ENCODE measurements at places on chromosomes 2 and 18.
A peak's percentile ranks its signal among the peaks of the same experiment; 100 is the strongest.

DNA sequence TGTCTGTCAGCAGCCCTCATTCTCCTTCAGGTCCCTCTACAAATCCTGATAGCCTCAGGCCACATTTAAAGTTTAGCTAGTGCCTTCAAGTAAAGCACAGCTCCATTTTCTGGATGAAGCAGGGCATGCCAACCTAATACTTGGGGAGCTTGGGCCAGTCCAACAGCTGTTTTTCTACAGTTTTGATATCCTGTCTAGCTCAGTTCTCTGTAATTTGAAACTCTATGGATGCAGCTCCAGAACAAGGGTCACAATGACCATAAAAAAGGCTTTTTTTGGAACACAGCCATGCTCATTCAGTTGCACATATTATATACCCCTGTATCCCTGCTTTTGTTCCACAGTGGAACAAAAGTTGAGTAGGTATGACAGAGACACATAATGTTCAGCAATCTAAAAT lies 373.5 kb downstream of the SUCLG1 start:
- DNase-seq: no peak

DNA sequence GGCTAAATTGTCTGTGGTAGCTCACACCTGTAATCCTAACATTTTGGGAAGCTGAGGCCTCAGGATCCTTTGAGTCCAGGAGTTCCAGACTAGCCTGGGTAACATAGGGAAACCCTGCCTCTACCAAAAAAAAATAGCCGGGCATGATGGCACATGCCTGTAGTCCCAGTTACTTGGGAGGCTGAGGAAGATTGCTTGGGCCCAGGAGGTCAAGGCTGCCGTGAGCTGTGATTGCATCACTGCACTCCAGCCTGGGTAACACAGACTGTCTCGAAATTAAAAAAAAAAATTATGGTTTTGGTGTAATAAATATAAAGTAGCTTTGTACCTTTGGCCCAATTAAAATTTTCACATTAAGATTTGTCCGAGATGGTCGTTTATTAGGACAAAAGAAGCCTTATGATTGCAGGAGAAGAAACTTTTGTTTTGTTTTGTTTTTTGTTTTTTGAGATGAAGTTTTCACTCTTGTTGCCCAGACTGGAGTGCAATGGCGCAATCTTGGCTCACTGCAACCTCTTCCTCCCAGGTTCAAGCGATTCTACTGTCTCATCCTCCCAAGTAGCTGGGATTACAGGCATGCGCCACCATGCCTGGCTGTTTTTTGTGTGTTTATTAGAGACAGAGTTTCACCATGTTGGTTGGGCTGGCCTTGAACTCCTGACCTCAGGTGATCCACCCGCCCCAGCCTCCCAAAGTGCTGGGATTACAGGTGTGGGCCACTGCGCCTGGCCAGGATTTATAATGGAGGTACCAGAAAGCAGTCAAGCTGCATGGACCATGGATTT lies 4.1 kb downstream of the MTA3 start:
- DNase-seq: no peak

DNA sequence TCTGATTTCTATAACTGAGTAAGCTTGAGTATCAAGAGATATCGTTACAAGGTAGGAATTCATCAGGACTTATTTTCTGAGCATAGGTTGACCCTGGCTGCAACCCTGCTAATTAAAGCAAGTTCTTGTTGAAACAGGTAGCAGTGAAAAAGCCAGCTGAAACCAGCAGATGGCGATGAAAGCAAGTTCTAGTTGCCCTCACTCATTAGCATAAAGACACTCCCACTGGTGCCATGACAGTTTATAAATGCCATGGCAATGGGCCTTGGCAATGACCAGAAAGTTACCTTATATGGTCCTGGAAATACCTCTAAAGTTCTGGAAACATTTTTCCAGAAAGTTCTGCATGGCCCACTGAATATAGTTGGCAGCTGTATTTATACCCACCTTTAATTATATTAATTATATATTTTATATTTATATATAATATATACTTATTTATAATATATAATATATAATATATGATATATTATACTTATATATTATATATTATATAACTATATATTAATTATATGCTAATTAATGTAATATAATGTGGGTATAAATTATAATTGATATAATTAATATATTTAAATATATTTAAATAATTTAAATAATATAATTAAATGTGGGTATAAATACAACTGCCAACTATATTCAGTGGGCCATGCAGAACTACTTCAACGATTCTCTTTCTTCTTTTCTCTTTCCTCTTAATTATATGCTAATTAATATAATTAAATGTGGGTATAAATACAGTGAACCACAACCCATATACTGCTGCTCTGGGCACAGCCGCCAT lies 188.0 kb downstream of the CDH7 start:
- DNase-seq: no peak

DNA sequence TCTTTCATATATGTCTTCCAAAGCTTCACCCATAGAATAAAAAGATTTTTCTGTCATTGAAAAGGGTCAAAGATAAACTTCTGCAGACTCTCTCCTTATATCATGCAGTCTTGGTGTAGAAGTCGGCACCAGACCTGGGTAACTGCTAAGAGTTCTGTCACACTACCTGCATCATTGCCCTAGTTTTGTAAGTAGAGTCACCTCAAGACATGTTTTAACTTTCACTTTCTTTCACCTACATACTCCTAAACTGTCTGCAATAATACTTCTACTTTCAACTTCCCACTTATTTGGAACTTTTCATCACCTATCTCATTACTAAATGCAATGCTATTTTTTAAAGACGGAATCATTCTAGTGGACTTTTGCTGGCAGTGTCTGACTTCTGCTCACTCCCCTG lies 475.6 kb upstream of the VRK2 start:
- no peak for DNase-seq

GRCh38 chr2:11326677-11327211 lies 17.7 kb downstream of the ROCK2 start:
- no peak for DNase-seq

DNA sequence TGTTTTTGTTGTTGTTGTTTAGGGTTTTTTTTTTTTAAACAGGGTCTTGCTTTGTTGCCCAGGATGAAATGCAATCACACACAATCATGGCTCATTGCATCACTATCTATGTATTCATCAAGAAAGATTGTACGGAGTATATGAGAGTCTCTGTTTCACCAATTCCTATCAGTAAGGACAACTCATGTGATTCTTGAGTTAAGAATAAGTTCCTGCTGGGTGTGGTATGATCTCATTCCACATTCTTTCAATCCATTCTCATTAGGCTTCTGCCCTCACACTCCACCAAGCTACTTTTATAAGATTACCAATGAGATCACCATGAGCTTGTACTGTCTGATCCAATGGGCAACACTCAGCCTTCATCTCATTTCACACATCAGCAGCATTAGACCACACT lies 9.1 kb upstream of the AP1S3 start:
- DNase-seq: no peak

DNA sequence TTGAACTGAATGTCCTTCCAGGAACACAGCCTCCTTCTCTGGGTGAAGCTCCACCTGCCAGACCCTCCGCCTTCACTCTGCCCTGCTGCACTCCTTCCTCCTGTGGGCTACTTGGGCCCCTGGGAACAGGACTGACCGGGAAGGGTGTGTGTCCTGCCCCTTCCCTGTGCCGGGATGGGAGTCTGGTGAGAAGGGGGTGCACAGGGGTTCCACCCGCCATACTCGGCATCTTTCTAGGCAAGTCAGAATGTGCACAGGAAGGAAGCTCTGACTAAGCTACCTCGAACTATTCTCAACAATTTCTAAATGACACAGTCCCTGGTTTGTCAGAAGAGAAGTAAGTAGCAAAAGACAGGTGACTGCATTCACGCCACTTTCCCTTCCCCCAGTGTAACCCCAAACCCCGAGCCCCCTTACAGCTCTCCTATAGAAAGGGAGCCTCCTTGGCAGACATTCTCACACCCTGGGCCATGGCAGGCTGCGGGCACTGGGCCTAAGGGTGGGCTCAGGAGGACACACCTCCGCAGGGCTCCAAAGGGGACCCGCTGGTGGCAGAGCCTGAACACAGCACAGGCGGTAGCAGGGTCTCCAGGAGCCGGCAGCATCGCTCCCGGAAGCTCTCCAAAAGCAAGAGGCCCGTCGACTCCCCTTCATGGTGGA lies 184.1 kb downstream of the HDAC4 start:
- DNase-seq: no peak

DNA sequence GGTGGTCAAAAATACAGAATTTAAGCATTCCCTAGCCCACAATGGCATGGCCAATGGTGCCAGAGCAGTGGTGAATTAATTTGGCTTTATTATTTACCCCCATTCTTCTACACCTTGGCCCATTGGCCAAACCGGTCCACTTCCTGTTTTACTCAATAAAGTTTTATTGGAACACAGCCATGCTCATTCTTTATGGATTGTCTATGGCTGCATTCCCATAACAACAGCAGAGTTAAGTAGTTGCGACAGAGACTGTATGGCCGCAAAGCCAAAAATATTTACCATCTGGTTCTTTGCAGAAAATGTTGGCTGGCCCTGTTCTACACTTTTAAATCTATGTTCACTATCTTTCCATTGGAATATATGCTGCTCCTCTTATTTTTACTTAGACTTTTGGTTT lies 130.3 kb upstream of the CCDC68 start:
- DNase-seq: no peak

GRCh38 chr2:19738707-19739106 lies 163.1 kb downstream of the TTC32 start:
- DNase-seq: no peak

GRCh38 chr2:136332436-136333095 lies 214.6 kb upstream of the CXCR4 start:
- no peak for DNase-seq

- DNase-seq: no peak
These were observed 116.9 kb downstream of the SMAD7 start for GRCh38 chr18:48833701-48834412.

DNA sequence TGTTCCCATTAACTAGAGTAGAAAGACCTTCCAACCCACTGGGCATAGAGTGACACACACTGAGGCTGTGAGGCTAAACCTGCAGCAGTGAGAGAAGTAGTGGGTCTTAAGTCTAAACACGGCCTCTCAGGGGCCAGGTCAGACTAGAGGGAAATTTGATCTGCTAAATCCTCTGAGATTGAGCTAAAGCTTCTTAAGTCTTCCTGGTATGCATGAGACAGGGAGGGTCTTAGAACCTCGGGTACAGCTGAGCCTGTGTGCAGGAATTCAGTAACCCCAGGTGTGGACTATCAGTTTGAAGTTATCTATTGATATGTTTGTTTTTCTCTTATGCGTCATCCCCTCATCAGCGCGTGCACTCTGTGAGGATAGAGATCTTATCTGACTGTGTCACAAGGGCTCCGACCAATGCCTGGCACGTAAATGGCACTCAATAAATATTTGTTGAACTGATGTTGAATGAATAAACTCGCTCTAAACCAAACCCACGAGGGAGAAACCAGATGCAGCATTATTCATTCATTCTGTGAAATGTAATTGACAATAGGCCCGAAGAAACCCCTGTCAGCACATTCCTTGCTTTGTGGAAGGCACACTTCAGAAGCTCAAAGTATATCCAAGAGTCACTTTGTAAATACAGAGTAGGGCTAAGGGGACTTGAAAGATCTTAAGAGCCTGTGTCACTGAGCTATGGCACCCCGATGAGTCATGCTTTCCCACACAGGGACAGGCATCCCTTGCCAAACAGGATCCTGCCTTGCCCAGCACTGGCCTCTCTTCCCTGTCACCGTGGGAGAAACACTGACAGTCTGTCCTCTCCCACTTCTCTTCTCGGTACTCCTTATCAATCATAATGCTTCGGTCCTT lies 21.7 kb upstream of the RAB10 start:
- DNase-seq: peak; percentile 64

GRCh38 chr18:57437766-57438671 lies 2.8 kb downstream of the ONECUT2 start:
- peak; percentile 83 for DNase-seq

GRCh38 chr2:170524828-170525565 lies 190.1 kb upstream of the SP5 start:
- DNase-seq: no peak

DNA sequence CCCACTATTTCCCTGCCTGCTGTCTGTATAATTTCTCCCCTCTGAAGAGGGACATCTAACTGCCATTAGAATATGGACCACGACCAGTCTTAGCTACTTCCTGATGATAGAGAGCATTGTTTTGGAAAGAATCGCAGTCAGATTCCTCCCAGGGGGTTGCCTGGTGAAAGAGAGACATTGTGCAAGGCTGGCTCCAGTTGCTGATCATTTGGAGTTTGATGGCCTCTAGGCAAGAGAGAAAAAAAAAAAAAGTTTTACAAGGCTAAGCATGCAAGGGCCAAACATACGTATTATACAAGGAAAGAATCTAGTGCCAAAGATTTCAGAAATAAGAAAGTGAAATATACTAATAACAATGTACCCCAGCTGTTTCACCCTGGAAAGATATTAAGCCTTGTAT lies 182.2 kb downstream of the CMPK2 start:
- DNase-seq: no peak

GRCh38 chr2:224039770-224040440 lies 819 bp upstream of the SERPINE2 start:
- no peak for DNase-seq

DNA sequence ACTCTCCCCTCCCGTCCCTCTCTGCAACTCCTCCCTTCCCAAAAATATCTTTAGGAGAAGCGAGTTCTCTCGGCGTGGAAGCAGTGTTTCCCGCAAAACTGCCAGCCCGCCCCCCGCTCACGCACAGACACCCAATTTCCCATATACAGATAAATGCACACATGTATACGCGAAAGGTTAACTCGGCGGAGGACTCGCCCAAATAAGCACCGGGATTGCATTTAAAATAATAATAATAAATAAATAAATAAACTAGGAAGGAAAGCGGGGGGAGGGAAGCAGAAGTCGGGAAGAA lies 70.0 kb upstream of the PSMD14 start:
- DNase-seq: no peak

GRCh38 chr2:205273148-205273547 lies 409.2 kb upstream of the NRP2 start:
- peak; percentile 48 for DNase-seq

- no peak for DNase-seq
These were observed 25.7 kb upstream of the XIRP2 start for GRCh38 chr2:166862468-166863132.

DNA sequence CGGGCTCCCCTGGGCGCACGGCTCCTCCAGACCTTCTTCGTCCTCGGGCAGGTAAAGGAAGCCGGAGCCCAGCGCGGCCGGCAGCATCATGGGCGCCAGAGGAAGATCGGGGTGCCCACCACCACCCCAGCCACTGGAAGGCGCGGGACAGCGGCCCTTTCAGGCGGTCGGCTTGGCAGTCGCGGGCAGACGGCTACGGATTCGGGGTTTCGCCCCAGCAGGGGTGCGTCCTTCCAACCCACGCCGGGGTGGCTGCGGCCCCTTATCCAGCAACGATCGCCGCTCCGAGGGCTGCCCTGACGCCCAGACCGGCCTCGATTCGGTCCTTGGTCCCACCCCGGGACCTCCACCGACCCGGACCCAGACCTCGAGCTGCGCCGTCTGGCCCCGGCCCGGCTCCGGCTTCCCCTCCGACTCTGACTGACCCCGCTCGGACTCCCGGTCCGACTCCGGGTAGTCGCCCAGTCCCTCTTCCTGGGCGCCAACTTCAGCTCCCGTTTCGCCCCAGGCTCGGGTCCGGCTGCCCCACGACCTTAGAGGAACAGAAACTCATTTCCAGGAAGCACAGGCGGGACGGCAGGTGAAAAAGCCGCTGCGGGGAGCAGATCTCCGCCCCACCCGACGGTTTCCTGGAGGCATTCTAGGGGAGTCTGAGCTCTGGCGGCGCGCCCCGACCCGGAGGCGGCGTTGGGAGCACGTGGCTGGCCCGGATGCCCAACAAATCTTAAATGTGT lies 30.2 kb upstream of the SSB start:
- no peak for DNase-seq

GRCh38 chr18:26190506-26190905 lies 35.7 kb upstream of the TAF4B start:
- no peak for DNase-seq
